ENCODE measurements at places on chromosomes 11 and 22.

DNA sequence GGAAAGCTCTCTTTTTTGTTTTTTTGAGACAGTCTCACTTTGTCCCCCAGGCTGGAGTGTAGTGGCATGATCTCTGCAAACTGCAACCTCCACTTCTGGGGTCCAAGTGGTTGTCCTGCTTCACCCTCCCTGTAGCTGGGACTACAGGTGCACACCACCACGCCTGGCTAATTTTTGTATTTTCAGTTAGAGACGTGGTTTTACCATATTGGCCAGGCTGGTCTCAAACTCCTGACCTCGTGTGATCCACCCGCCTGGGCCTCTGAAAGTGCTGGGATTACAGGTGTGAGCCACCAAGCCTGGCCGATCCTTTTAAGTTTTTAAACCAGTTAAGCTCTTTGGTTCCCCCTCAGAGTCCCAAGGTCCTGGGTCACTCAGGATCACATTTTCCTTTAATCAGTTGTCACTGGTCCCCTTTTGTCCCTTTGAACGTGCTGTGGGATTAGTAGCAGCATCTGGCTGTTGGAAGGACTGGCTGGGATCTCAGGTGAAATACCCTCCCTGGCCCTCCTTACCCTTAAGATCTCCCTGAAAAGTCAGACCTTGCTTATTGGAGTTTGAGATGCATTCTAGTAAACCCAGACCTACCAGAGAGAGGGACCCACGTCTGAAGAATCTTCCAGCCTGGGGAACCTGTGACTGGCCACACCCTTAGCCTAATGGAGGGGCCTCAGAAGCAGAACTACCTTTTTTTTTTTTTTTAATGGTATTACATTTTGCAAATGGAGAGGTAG lies 8.1 kb downstream of the MALAT1 start:
- DNase-seq = no peak

DNA sequence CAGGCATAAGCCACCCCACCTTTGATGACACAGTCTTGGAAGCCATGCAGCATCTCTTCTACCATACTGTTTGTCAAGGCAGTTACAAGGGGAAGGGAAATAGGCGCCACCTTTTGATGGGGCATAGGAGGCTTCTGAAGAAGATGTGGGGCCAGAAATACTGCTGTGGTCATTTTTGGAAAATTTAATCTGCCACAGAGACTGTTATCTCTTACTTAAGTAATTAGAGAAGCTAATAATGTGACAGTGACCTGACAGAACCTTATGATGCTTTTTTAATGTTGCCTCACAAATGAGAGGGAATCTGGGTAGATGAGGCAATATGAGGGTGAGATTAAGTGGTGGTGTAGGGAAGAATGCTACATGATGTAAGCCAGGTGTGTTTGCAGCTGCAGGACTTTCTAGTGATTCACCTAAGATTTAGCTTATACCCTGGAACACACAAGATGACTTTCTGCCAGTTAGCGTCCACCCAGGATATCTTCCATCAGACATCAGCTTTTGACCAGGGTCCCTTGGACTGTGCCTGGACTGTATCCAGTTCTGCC lies 34.3 kb upstream of the ADORA2A start:
- no peak for DNase-seq

DNA sequence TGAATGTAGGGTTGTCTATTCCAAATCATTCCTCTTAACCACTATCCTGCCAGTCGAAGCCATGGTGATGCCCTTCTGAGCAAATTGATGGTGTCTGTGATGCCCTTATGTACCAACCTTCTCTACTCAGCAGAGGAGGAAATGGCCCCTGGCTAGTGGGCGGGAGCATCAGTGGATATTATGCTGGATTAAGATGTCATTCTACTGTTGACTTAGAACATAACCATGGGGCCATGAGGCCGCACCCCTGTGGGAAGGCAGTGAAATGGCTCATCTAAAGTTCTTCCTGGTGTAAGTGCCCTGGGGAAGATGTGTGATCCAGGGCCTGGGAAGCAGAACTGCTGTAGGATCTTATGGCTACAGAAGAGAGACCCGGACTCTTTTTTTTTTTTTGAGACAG lies 20.7 kb upstream of the P2RY2 start:
- no peak for DNase-seq

DNA sequence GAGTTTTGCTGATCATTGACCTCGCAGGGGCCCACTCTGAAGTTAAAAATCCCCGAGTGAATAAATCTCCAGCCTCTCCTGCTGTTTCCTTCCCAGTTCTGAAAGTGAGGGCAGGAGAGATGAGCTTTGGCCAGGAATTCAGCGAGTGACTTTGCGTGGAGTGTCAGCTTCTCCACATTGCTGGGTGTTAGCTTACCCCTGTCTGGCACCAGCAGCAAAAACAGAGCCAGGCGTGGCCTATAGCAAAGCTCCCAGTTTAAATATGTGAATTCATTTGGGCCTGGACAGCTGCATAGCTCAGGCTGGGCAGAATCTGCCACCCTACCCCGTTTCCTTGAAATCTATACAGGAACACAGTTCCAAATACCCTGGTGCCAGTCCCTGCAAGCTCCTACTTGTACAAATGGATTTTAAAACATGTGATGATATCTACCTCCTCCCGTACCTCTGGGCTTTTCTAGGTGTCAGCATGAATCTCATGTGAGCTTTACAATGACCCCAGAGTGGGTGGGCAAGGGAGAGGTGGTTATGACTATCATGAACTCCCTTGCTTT lies 25.6 kb downstream of the TIMP3 start:
- no peak for DNase-seq

DNA sequence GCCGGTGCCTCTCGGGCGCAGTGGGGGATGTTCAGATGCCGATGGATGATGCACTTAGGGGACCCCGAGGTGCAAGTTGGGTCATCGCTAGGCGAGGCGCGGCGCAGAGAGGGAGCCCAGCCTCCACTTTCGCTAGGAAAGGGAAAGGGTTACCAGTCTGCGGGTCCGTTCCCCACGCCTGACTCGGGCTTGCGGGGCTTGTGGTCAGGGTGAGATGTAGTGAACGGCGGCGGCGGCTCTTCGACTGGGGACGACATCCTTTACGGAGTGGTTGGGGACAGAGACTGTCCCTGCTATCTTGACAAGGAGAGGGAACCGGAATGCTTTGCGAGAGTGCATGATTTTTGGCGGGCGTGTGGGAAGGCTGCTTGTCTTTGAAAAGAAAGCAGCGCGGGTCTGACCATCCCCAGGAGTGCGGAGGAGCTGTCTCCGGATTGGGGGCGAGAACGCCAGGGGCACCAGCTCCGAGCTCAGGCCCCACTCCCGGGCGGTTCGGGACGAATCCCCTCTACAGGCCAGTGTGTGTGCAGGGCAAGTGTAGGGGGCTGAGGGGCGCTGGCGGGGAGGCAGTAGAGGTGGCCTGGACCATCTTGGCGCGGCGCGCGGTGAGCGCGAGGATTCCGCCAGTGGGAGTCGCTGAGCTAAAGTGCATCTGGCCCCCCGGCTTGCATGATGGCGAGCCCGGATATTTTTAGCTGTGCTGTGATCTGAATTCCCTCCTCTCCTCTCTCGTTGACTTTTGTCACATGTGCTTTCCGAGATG lies 1.1 kb downstream of the FAT3 start:
- DNase-seq = no peak

- no peak for DNase-seq
Measured at GRCh38 chr22:29393019-29393608, 4.7 kb upstream of the AP1B1 start.

- no peak for DNase-seq
Measured at GRCh38 chr11:35974882-35975589, 31.2 kb downstream of the LDLRAD3 start.

GRCh38 chr11:77175021-77175842 lies 47.2 kb downstream of the MYO7A start:
- DNase-seq = no peak

GRCh38 chr11:20005747-20006146 lies 154.5 kb downstream of the DBX1 start:
- DNase-seq = no peak

- DNase-seq = no peak
Measured at GRCh38 chr11:25734591-25735211, 597.2 kb upstream of the ANO3 start.

DNA sequence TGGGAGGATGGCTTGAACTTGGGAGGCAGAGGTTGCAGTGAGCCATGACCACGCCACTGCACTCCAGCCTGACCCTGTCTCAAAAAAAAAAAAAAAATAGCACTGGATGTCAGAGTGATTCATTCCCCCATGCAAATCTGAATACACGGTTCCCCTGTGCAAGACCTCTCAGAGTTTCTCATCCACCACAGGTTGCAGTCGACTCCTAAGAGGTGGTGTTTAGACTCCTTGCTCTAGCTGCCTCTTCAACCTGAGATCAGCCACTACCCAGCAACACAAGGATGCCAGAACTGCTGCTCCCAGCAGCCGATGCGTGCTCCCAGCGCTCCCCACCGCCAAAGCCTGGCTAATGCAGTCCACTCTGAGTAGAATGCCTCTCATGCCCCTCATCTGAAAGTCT lies 97.5 kb downstream of the PARVA start:
- DNase-seq = no peak
